ENCODE measurements at places on chromosomes 2 and 18. TPM values are rescaled to one million over a fixed set of nuclear protein-coding genes. Genes with fewer than 3 reads are reported as not detected.

ANKRD29 gene
- polyA plus RNA-seq: 6.1 TPM

ZNF519 gene
- polyA plus RNA-seq: 7.2 TPM

CIAO1 gene
- polyA plus RNA-seq: 70.0 TPM

TACR1 gene
- polyA plus RNA-seq: 1.0 TPM

KANSL1L gene
- 23.1 TPM for polyA plus RNA-seq

SYT4 gene
- polyA plus RNA-seq: 9.7 TPM

GNLY gene
- 13.1 TPM for polyA plus RNA-seq

CRYGA gene
- not detected for polyA plus RNA-seq

CYS1 gene
- polyA plus RNA-seq: 22.1 TPM

VSNL1 gene
- 0.70 TPM for polyA plus RNA-seq

KIF1A gene
- 15.8 TPM for polyA plus RNA-seq

LMAN1 gene
- polyA plus RNA-seq: 94.4 TPM

LTBP1 gene
- polyA plus RNA-seq: 22.9 TPM

ERMN gene
- polyA plus RNA-seq: 0.57 TPM

CLEC4F gene
- 2.9 TPM for polyA plus RNA-seq

EFHD1 gene
- 1.7 TPM for polyA plus RNA-seq

IMPA2 gene
- 34.8 TPM for polyA plus RNA-seq

STAT4 gene
- polyA plus RNA-seq: 3.7 TPM

CFAP221 gene
- polyA plus RNA-seq: 28.5 TPM

CHST10 gene
- polyA plus RNA-seq: 6.4 TPM

FKBP1B gene
- 8.2 TPM for polyA plus RNA-seq

TMEM169 gene
- polyA plus RNA-seq: 4.1 TPM

AKAIN1 gene
- 0.12 TPM for polyA plus RNA-seq

LYPD6B gene
- 1.4 TPM for polyA plus RNA-seq

SLC40A1 gene
- 304 TPM for polyA plus RNA-seq

CFAP65 gene
- 3.4 TPM for polyA plus RNA-seq
